ENCODE measurements at places on chromosomes 7 and 10. TPM values are rescaled to one million over a fixed set of nuclear protein-coding genes. Genes with fewer than 3 reads are reported as not detected.

Gene SDK1
- 1.6 TPM for total RNA-seq

Gene SLC26A4
- 0.39 TPM for total RNA-seq

Gene RTKN2
- total RNA-seq: 0.37 TPM

Gene ASZ1
- total RNA-seq: not detected

Gene CARD11
- 0.20 TPM for total RNA-seq

Gene PPP1R17
- total RNA-seq: not detected

Gene ATOH7
- under 0.01 TPM for total RNA-seq

Data from subcutaneous preadipocyte (primary cell).